Stomach (tissue), 19 donors: ENCODE measurements at places on chromosomes 11 and 22. TPM values are rescaled to one million over a fixed set of nuclear protein-coding genes. Genes with fewer than 3 reads are reported as not detected.
A peak's percentile ranks its signal among the peaks of the same experiment; 100 is the strongest.

DNA sequence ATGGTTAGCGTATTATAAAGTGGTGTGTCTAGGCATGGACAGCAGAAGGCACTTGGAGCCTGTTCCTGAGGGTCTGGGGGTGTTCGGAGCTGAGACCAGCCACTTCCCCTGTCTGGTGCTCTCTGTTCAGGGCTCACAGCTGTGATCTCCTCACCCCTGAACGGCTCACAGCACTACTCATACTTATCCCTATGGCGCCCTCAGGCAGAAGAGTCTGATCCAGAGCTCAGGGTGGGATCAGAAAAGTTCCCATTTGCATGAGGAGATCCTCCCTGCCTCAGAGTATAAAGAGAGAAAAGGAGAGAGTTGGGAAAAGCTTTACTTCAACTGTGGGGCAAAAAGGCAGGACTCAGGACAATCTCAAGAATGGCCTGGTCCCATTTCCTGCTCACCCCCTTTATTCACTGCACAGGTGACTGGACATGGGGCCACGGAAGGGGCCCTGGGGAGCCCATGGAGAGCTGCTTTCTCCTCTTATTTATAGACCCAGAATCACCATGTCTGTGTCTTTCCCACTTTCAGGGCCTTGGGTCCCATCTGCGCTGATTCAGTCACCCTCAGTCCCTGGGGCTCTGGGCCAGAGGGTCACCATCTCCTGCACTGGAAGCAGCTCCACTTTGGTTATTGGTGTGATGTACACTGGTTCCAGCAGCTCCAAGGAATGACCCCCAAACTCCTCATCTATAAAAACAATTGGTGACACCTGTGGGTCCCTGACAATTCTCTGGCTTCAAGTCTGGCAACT, 97.0 kb upstream of the TOP3B start:
- H3K4me3 ChIP-seq: no peak overlapping the region
- no peaks in the 10 kb centered on the region for H3K36me3 ChIP-seq
- H3K27me3 ChIP-seq: no peaks in the 10 kb centered on the region
- no peak for DNase-seq
- no peaks in the 10 kb centered on the region for H3K4me1 ChIP-seq
- no peak overlapping the region for H3K27ac ChIP-seq

GRCh38 chr11:59773083-59773440, 17.9 kb downstream of the STX3 start:
- H3K36me3 ChIP-seq: peaks cover 31% of the 10 kb centered on the region
- peaks cover 33% of the 10 kb centered on the region for H3K4me1 ChIP-seq
- no peak for DNase-seq
- H3K4me3 ChIP-seq: no peak overlapping the region
- no peaks in the 10 kb centered on the region for H3K27me3 ChIP-seq

GRCh38 chr11:17695454-17696441, 23.6 kb upstream of the MYOD1 start:
- H3K4me3 ChIP-seq: no peak overlapping the region
- no peak overlapping the region for H3K27ac ChIP-seq
- H3K36me3 ChIP-seq: no peaks in the 10 kb centered on the region
- no peak for DNase-seq
- no peaks in the 10 kb centered on the region for H3K4me1 ChIP-seq

DNA sequence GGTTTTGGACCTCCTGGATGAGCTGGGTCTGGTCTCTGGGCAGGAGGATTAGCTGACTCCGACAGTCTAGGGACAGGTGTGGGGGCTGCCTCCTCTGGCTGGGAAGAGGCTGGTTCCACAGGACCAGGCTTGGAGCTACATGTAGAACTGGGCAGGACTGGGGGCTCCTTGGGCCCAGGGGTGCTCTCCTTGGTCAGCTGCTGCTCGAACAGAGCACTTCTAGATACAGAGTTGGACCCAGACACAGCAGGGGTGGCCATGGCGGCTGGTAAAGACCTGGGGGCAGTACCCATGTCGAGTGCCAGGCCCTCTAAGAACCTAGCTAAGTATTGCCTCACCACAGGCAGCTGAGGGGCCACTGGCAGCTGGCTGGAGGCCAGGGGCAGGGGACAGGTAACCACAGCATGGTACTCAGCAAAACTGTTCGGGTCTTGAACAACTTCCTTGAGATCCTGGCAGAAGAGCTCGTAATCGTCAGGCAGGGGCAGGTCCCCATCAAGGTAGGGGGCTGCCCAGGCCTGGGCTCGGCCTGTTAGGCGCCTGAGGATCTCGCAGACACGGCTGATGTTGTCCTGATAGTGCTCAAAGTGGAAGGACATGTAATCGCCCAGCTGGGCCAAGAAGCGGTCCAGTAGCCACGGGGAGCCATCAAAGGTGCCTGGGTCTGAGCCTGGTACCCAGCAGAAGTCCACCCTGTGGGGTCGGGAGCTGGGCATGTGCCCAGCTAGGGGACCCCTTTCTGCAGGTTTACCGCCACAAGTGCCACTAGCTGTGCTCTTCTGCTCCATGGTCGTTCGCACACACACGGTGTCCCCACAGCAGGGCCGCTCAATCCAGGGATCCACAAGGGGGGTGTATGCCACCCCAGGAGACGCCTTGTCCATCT, 3.1 kb downstream of the GNB1L start:
- H3K4me1 ChIP-seq: peaks cover 68% of the 10 kb centered on the region
- H3K4me3 ChIP-seq: no peak overlapping the region
- H3K27me3 ChIP-seq: no peaks in the 10 kb centered on the region
- peaks cover 43% of the 10 kb centered on the region for H3K36me3 ChIP-seq

GRCh38 chr11:134404575-134405341, 7.3 kb downstream of the B3GAT1 start:
- DNase-seq: no peak
- no peaks in the 10 kb centered on the region for H3K4me1 ChIP-seq
- no peaks in the 10 kb centered on the region for H3K36me3 ChIP-seq
- H3K4me3 ChIP-seq: no peak overlapping the region
- H3K27ac ChIP-seq: peak overlapping the region; percentile 4
- H3K27me3 ChIP-seq: peaks cover 6% of the 10 kb centered on the region

DNA sequence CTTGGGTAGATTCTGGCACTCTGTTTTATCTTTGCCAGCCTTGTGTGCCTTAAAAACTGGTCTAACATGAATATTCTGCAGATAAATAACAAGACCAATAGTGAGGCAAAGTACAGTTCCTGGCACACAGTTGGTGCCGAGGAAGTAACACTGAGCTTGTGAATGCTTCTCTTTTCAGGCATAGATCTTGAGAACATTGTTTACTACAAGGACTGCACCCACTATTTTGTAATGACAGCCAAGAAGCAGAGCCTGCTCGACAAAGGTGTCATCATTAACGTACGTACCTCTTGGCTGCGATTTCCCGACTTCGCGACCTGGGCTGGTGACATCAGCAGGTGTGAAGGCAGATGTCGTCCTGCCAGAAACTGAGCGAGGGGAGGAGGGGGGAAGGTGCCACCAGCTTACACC, 105.7 kb downstream of the MICAL2 start:
- peaks cover 39% of the 10 kb centered on the region for H3K36me3 ChIP-seq
- peak; percentile 57 for DNase-seq
- no peak overlapping the region for H3K4me3 ChIP-seq
- peaks cover 65% of the 10 kb centered on the region for H3K4me1 ChIP-seq

- no peaks in the 10 kb centered on the region for H3K36me3 ChIP-seq
- H3K27me3 ChIP-seq: no peaks in the 10 kb centered on the region
- H3K4me1 ChIP-seq: no peaks in the 10 kb centered on the region
- no peak overlapping the region for H3K4me3 ChIP-seq
- no peak for DNase-seq
Observed at GRCh38 chr22:44505796-44506354, 7.8 kb upstream of the RTL6 start.

GRCh38 chr22:27310966-27311697, 490.4 kb downstream of the MN1 start:
- H3K27ac ChIP-seq: no peak overlapping the region
- no peak overlapping the region for H3K4me3 ChIP-seq
- H3K27me3 ChIP-seq: peaks cover 36% of the 10 kb centered on the region

DNA sequence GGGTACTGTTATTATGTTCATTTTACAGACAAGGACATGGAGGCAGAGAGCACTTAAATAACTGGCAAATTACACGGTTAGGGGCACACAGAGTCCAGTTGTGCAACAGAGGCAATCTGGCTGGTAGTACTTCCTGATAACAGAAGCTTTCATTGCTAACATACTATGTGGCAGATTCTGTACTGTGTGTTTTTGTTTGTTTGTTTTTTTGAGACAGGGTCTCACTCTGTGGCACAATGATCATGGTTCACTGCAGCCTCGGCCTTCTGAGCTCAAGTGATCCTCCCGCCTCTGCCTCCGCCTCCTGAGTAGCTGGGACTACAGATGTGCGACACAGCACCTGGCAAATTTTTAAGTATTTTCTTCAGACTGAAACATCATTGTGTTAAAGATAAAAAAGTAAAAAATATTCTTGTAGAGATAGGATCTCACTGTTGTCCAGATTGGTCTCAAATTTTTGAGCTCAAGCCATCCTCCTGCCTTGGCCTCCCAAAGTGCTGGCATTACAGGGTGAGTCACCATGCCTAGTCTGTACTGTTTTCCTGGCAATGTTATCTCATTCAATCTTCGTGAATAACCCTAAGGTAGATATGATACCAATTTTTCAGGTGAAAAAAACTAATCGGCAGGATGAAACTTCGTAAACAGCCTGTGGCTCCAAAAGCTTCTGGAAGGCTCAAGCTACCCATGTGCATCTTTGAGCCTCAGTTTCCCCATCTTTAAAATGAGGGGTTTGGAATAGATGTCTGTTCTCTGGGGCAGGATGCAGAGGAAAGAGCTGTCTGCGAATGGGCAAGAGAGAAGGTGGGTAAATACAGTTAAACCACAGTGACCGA, 921 bp upstream of the NUCB2 start:
- no peaks in the 10 kb centered on the region for H3K27me3 ChIP-seq
- no peaks in the 10 kb centered on the region for H3K36me3 ChIP-seq
- H3K27ac ChIP-seq: peak overlapping the region; percentile 93
- H3K4me3 ChIP-seq: peak overlapping the region; percentile 92
- no peak for DNase-seq

DNA sequence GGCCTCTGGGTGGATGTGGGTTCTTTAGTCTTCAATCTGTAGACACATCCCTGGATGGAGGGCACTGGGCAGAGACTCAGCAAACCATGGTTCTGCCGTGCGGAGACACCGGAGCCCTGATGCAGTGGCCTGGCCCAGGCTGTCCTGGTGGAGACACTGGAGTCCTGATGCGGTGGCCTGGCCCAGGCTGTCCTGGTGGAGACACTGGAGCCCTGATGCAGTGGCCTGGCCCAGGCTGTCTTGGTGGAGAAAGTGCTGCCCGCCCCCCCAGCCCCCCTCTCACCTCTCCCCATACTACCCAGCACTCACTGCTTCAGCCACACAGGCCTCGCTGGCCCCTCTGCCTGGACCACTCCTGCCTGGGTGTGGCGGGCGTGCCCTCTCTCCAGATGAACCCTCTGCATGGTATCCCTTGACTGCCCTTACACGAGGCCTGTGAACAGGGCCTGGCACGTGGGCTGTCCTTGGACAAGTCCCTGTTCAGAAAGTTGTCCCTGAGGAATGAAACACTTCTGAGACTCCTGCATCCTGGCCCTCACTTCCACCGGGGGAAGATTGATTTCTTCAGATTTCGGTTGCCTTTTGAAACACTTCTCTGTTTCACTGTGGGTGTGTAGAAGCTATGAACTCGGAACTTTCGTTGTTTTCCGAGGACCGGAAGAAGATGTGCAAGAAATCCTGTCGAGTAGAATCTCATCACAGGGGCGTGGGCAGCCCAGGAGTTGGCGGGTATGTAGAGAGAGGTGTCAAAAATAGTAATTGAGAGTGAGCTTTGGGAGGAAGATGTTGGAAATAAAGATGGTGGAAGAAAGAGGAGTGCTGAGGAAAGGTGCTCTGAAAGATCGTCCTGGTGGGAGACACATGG, 26.2 kb downstream of the IGHMBP2 start:
- no peaks in the 10 kb centered on the region for H3K27me3 ChIP-seq
- DNase-seq: no peak
- H3K27ac ChIP-seq: no peak overlapping the region
- H3K36me3 ChIP-seq: peaks cover 98% of the 10 kb centered on the region
- H3K4me3 ChIP-seq: no peak overlapping the region

GRCh38 chr11:96114178-96115064, 190.5 kb upstream of the MTMR2 start:
- no peak overlapping the region for H3K4me3 ChIP-seq
- no peaks in the 10 kb centered on the region for H3K36me3 ChIP-seq
- H3K4me1 ChIP-seq: peaks cover 29% of the 10 kb centered on the region
- DNase-seq: no peak
- no peaks in the 10 kb centered on the region for H3K27me3 ChIP-seq

GRCh38 chr22:24878969-24879368, 67.5 kb downstream of the LHFPL7 start:
- H3K4me1 ChIP-seq: no peaks in the 10 kb centered on the region
- peaks cover 22% of the 10 kb centered on the region for H3K36me3 ChIP-seq
- H3K27me3 ChIP-seq: no peaks in the 10 kb centered on the region
- no peak for DNase-seq
- H3K4me3 ChIP-seq: no peak overlapping the region
- no peak overlapping the region for H3K27ac ChIP-seq

DNA sequence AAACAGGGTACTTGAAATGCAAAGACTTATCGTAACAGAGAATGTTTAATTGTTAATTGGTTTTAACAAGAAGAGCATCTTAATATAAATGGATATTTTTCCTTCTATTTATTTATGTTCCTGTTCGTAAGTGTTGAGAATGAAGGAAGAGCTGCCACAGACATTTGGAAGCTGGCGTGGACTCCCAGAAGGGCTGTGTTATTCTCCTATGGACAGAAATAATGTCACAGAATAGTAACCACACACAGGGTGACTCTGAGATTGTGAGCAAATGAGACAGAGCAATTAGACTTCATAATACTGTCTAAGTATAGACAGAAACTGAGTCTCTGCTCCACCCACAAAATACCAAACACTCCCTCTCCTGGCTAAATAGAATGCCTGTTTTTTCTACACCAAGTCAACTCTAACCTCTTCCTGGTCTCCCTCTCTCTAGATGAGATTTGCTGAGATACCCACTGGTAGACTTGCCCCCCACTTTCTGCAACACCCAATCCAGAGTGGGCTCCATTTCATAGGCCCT, 6.1 kb downstream of the APOL3 start:
- no peak overlapping the region for H3K4me3 ChIP-seq
- peaks cover 4% of the 10 kb centered on the region for H3K36me3 ChIP-seq
- H3K27me3 ChIP-seq: no peaks in the 10 kb centered on the region
- DNase-seq: no peak

GRCh38 chr11:1152316-1153104, 5.2 kb upstream of the MUC5AC start:
- peaks cover 53% of the 10 kb centered on the region for H3K4me1 ChIP-seq
- H3K27me3 ChIP-seq: peaks cover 4% of the 10 kb centered on the region
- peak overlapping the region; percentile 70 for H3K27ac ChIP-seq
- no peaks in the 10 kb centered on the region for H3K36me3 ChIP-seq
- DNase-seq: peak; percentile 49

- no peak overlapping the region for H3K27ac ChIP-seq
- peaks cover 37% of the 10 kb centered on the region for H3K4me1 ChIP-seq
- H3K4me3 ChIP-seq: no peak overlapping the region
- no peak for DNase-seq
- no peaks in the 10 kb centered on the region for H3K36me3 ChIP-seq
- no peaks in the 10 kb centered on the region for H3K27me3 ChIP-seq
Observed at GRCh38 chr11:48106166-48106565, 110.4 kb upstream of the OR4B1 start.

GRCh38 chr11:66868726-66869566, 12.1 kb downstream of the LRFN4 start:
- peaks cover 33% of the 10 kb centered on the region for H3K36me3 ChIP-seq

GRCh38 chr11:69436041-69436982, 45.2 kb upstream of the LINC01488 start:
- no peak for DNase-seq
- no peak overlapping the region for H3K4me3 ChIP-seq
- no peaks in the 10 kb centered on the region for H3K27me3 ChIP-seq
- no peaks in the 10 kb centered on the region for H3K4me1 ChIP-seq
- H3K36me3 ChIP-seq: no peaks in the 10 kb centered on the region

The RAB36 gene
- total RNA-seq: 7.6 TPM

The POTEH gene
- not detected for total RNA-seq

The DEUP1 gene
- total RNA-seq: not detected

The GTSE1 gene
- 8.1 TPM for total RNA-seq

The MPEG1 gene
- total RNA-seq: 14.8 TPM

The OR10A2 gene
- total RNA-seq: not detected
